ENCODE measurements at places on chromosomes 1 and 21.
A peak's percentile ranks its signal among the peaks of the same experiment; 100 is the strongest.

DNA sequence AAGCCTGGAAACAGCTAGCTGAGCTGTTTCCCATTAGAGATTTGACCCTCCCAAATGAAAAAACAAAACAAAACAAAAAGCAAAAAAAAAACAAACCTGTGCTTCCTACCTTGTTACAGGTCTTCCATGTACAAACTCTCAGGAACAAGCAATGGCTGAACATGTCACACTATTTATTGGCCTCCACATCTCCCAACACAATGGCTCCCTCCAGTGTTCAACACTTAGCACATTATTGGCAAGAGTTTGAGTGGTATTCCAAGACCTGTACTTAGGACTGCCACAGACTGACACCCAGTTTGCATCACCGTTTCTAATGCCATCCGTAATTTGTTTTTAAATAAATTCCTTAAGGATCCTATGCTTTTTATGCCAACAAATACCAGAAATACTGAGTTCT lies 195.0 kb upstream of the OLFM3 start:
- DNase-seq: no peak

GRCh38 chr1:79817031-79817560 lies 810.6 kb upstream of the ADGRL4 start:
- no peak for DNase-seq

DNA sequence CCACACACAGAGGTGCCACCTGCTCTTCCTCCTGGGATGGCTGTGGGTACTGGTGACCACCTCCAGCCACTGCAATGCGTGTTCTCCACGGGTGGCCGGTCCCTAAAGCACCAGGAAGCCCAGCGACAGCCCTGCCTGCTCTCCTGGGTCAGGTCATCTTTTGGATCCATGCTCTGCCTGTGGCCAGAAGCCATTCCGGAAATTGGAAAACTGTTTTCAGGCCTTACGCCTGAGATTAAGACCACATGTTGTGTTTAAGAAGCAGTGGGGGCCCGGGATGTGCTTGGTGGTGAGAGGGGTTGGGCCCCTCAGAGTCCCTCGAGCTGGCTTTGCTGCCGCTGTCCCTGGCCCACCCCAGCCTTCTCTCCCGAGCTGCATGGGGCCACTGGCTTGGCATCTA lies 150.8 kb downstream of the PEX14 start:
- no peak for DNase-seq

DNA sequence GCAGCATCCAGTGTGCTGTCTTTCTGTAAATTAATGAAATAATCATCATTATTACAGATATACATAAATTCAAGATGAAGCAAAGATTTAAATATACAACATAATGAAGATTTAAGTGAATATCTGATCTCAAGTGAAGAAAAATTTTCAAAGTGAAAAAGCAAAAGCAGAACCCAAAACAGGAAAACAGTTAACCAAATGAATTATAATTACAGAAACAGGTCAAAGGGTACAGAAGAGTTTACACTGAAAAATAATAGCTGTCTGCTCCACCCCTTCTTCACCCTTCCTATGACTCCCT lies 44.8 kb upstream of the GTF2B start:
- DNase-seq: no peak

GRCh38 chr1:111886741-111887140 lies 102.7 kb downstream of the KCND3 start:
- no peak for DNase-seq

DNA sequence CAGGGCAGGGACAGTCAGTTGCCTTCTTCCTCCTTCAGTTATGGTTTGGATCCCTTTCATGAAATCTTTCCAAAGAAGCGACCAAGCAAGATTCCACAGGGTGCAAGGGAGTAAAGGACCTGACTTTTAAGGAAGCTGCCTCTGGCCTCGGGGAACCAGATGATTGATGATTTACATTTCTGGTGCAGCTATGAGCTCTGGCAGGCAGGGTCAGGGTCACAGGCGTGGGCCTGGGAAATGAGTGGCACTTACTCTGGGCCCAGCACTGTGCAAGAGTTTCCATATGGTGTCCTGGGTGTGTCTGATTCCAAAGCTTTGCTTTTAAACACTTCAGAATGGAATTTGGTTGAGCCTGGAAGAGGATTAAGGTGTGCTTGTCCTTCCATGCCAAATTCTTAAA lies 7.2 kb upstream of the CRABP2 start:
- no peak for DNase-seq

DNA sequence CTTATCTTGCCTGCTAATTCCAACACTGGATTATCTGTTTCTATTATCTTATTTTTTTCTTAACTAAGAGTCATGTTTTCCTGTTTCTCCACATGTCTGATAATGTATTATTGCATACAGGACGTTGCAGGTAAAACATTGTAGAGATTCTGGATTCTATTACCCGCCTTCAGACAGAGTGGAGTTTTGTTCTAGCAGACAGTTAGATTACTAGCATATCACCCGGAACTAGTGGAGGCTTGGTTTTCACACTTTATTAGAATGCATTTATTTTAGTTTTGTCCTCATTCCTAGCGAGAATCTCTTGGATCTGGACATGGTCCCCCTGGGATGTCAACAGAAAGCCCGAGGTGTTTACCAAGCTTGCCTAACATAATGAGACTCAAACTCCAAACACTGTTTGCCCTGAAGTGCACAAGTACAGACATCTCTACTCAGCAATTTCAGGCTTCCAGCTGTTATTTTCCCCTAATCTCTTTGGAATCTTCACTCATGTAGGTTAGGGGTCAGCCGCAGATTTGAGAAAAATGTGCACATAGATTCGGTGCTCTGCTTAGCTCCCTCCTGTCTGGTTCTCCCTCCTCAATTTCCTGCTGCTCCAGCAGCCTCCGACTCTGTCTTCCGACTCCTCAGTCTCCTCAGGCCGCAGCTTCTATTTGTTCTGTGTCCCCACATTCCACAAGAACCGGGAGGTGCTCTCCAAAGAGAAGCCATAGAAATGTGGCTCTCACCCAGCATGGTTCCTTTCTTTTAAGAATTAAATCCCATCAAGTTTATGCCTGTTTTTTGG lies 36.8 kb upstream of the PTPRF start:
- DNase-seq: no peak

- no peak for DNase-seq
These were observed 88.8 kb downstream of the NR5A2 start for GRCh38 chr1:200116324-200116723.

DNA sequence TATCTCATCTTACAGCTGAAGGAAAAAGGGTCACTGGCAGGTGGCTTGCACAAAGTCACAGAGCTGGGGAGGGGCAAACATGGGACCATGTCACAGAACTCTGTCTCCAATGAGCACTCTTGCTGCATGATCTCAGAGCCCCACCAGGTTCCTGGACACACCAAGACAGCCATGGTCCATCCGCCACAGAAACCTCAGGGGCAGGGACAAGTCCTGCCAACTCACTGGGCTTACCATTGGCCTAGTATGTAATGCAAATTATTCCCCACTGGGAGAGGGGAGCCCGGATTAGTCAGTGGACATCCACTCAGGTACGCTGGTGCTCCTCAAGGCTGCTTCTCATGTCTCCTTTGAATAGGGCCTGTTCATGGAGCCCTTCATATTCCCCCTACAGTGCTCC lies 14.2 kb downstream of the S100A7A start:
- DNase-seq: no peak

DNA sequence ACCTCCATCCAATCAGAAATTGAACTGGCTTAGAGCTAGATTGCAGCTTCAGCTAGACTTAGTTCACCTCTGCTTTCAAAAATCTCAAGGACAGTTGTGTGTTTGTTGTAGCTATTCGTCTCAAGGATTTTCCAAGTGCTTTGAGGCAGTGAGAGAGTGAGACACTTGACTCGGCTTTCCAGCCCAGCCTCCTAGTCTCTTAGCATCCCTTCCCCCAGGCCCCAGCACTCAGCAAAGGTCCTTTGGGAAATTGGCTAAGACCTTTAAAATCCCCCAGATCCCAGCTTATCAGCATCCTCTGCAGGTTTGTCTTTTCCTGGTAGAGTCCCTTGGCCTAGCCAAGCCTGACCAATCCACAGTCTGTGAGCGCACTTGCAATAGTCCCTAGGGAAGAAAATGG lies 47.9 kb upstream of the PROX1 start:
- no peak for DNase-seq

DNA sequence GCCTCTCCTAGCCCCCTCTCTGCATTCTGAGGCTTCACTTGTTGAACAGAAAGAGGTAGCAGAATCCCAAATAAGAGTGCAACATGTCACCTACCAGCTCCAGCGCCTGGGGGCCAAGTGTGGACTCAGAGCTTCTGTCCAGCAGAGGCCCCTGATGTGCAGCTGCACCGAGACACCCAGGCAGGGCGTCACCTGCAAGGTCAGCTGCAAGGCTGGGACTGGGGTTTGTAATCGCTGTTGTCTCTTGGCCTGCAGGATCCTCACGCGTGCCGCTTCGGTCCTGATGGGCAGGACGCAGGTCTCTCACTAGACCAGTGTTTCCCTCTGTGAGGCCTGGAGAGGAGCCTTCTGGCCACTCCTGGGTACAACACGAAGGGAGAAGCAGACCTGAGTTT lies 4.3 kb upstream of the SLX9 start:
- no peak for DNase-seq

GRCh38 chr1:42319128-42319851 lies 15.7 kb downstream of the FOXJ3 start:
- no peak for DNase-seq

- peak; percentile 0 for DNase-seq
These were observed 11.6 kb upstream of the SAMD11 start for GRCh38 chr1:911875-912739.

- no peak for DNase-seq
These were observed 16.0 kb upstream of the PIGV start for GRCh38 chr1:26771643-26772321.

DNA sequence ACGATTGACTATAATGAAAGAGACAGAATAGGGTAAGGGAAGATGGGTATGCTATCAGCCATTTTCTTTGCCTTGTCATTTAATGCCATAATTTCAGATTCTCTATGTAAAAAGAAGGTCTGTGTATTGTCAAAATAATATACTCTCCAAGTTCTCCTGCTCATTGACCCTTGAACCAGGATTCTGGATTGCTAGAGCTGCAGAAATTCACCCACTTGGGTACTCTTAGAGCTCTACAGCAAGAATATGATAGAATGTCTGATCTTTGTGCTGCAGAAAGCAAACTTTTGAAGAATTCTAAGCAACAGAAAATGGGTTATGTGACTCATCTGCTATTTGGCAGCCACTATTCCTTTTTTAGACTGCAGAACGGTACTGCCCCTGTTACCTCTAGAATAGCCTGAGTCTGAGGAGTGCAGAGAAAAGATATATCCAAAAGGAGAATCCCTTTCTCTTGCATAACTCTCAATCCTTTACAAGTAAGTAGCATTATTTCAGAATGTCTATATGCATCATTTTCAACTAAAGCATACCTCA lies 78.2 kb upstream of the TENT5C start:
- DNase-seq: no peak

DNA sequence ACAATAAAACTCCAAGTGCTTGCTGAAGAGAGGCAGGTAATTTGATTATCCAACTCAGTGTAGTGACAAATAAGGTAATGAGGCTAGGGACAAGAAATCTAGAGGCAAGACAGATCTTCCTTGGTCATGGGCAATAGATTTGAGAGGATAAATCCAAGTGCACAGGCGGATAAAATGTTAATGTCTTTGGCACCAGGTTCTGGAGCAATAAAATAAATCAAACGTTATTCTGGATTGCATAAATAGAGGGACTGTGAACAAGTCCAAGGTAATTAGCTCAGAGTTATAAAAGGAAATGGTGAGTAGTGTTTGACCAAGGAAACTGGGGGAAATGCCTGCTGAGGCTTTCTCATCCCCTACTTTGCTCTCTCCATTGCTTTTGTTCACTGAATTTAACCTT lies 329.3 kb upstream of the PROX1 start:
- no peak for DNase-seq

DNA sequence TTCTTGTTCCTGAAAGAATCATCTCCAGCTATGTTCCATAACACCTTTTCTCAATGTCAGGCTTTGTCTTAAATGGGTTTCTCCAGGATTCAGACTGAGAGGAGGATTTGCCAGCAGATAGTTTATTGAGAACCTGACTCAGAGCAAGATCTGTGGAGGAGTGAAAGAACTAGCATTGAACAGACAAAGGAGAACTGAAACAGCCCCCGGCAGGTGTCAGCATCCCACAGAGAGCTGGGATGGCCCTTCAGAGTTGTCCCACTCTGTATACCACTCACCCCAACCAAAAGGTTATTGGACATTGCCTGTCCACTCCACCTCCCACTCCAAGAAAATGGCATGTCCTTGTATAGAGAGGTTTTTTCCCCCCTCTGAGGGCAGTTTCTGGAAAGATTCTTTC lies 270.7 kb downstream of the PAPPA2 start:
- no peak for DNase-seq

- no peak for DNase-seq
These were observed 219.4 kb downstream of the DUSP10 start for GRCh38 chr1:221522529-221522940.

DNA sequence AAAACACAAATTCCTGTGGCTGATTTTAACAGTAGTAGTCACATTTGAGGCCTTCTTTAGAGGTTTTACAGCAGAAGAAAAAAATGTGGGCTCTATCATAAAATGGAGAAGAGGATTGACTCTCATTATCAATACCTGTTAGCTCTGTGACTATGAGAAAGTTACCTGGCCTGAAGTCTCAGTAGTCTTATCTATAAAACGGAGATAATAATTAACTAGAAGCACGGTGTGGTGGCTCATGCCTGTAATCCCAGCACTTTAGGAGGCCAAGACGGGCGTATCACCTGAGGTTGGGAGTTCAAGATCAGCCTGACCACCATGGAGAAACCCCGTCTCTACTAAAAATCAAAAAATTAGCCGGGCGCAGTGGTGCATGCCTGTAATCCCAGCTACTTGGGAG lies 90.4 kb upstream of the PLPPR4 start:
- no peak for DNase-seq

DNA sequence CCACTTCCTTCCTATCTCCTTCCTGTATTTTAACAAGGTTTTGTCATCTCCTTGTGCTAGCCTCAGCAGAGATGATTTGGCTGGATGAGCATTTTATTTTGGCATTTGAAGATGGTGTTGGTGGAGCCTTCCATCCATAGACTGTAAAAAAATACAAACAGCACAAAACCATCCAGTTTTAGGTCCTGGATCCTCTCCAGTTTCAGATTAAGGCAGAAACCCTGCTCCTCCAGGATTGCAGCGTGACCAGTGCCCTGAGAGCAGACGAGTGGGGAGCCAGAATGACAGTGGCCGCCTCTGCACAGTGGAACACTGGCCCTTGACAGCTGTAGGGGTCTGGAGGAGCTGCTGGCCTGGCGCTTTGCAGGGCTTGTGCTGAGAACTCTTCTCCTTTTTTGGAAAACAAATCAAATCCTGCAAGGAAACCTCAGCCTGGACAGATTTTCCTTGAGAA lies 72.2 kb upstream of the GADD45A start:
- DNase-seq: no peak

GRCh38 chr1:190168116-190168892 lies 309.4 kb downstream of the BRINP3 start:
- DNase-seq: no peak

GRCh38 chr1:7539769-7540175 lies 231.3 kb upstream of the VAMP3 start:
- no peak for DNase-seq
